SK-N-SH (cell line): ENCODE measurements at places on chromosomes 2 and 18.
A peak's percentile ranks its signal among the peaks of the same experiment; 100 is the strongest.

GRCh38 chr2:210591663-210592062 is 35.3 kb downstream of the CPS1 start:
- H3K4me1 ChIP-seq: no peaks in the 10 kb centered on the region
- H3K4me3 ChIP-seq: no peak overlapping the region
- no peak for DNase-seq
- H3K36me3 ChIP-seq: peaks cover 6% of the 10 kb centered on the region

- no peak overlapping the region for H3K4me3 ChIP-seq
- H3K36me3 ChIP-seq: no peaks in the 10 kb centered on the region
- H3K4me1 ChIP-seq: peaks cover 17% of the 10 kb centered on the region; the same call in 1 of the 2 replicates
- no peaks in the 10 kb centered on the region for H3K27me3 ChIP-seq
- no peak for DNase-seq
These were observed 84.8 kb downstream of the SH3RF3 start for GRCh38 chr2:109213646-109214433.

DNA sequence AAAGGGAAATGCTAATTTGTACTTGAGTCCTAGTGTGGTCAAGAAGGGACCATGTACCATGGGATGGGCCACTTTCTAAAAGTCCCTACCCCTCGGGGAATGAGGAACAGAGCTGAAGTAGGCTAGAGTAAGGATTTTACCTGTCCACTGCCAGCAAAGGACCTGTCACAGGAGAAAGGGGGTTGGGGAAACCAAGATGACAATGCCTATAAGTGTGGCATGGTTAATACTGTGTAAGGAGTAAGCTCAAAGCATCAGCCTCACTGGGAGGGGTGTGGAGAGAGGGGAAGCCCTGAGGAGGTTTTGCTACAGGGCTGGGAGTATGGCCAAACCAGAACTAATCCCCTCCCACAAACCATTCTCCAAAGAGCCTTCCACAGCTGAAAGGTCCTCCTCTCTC is 15.8 kb downstream of the GKN2 start:
- peak overlapping the region; percentile 48; the same call in 1 of the 2 replicates for H3K27ac ChIP-seq
- H3K4me1 ChIP-seq: peaks cover 24% of the 10 kb centered on the region
- H3K4me3 ChIP-seq: no peak overlapping the region
- no peak for DNase-seq
- H3K27me3 ChIP-seq: no peaks in the 10 kb centered on the region

DNA sequence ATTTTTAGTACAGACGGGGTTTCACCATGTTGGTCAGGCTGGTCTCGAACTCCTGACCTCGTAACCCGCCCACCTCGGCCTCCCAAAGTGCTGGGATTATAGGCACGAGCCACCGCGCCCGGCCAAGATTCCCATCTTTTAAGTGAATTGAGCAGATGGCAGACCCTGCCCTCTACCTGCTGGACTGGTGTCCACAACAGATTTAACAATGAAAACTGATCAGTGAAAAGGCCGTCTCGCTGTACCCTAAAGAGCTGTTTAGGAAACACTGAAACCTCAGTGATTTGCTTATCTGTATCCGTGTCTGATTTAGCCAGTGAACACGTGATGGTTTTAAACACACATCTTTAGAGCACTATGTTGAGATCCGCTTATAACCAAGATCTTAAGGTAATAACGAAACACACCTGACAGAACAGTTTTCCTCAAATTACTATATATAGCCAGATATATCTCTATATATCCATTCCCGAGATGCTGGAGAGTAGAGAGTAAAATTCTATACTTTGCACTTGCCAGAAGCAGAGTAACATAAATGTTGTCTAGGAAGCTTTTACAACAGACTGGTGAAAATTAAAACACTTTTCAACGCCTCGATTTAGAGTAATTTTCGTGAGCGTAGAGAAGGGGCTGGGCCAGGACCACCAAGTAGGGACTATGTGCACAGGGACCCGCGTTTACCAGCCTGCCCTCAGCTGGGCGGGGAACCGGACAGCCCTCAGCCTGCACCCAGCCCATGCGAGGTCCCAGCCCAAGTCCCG is 594 bp downstream of the FAM161A start:
- DNase-seq: peak; percentile 84
- H3K4me3 ChIP-seq: peak overlapping the region; percentile 85
- H3K27ac ChIP-seq: peak overlapping the region; percentile 96
- no peaks in the 10 kb centered on the region for H3K27me3 ChIP-seq
- H3K4me1 ChIP-seq: no peaks in the 10 kb centered on the region

DNA sequence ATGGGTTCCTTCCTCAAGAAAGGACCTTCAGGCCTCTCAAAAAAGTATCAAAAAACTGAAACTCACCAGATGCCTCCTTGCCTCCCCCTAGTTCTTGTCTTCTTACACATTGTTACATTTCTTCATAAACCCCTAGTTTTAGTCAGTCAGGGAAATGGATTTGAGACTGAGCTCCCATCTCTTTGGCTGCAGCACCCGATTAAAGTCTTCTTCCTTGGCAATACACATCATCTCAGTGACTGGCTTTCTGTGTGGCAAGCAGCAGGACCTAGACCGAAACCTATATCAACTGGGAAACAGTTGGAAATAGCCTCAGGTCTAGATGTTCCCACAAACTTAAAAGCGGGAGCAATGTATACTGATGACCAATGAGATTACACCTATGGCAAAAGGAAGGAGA is 512.2 kb upstream of the PKDCC start:
- no peaks in the 10 kb centered on the region for H3K36me3 ChIP-seq
- DNase-seq: no peak
- no peak overlapping the region for H3K4me3 ChIP-seq
- H3K27ac ChIP-seq: no peak overlapping the region

DNA sequence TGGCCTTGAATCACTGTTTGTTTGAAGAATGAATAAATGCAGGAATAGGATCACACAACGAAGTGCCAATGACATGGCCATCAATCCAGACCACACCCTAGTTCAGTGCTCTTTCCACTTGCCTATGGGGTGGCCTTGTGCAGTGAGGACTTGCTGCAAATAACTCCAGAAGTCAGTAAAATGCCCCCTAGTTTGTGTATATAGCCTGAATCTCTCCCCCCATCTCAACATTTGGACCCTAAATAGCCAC is 299 bp downstream of the FABP1 start:
- no peak overlapping the region for H3K4me3 ChIP-seq
- H3K4me1 ChIP-seq: no peaks in the 10 kb centered on the region
- no peaks in the 10 kb centered on the region for H3K27me3 ChIP-seq
- H3K27ac ChIP-seq: no peak overlapping the region
- no peaks in the 10 kb centered on the region for H3K36me3 ChIP-seq

DNA sequence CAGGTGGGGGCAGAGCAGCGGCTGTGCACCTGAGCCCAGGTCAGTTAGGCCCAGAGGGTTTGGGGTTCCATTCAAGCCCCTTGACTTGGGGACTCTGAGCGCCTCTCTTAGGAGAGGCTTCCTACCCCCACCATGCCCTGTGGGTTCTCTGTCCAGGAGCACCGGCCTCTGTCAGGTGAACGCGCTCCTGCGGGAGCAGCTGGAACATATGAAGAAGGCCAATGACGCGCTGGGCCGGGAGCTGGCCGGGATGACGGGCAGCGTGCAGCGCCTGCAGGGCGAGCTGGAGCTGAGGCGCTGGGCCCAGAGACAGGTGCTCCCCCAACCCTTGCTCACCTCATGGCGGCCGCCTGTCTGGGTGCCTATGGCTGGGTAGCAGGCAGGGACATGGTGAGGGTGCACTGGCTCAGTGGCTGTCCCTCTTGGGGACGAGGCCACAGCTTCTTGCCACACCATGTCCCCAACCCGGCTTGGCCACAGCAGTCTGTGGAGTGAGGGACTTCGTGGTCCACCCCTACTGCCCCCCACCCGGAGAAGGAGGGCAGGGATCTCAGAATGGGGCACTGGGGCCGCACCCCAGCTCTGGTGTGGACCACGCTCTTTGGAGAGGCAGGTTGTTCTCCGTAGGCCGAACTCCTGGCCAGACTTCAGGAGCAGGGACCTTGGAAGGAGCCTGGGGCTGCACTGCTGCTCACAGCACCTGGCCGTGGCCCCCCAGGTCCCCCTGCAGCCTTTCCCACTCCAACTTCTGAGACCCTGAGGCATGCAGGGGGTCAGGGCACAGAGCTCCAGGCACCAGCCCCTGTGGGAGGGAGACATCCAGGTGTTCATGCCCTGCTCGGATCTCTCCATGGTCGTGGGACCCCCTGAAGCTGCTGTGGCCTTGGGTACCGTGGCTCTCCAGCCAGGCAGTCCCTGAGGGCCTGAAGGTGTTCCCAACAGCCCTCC is 19.7 kb downstream of the CROCC2 start:
- H3K36me3 ChIP-seq: no peaks in the 10 kb centered on the region
- DNase-seq: peak; percentile 34
- no peak overlapping the region for H3K4me3 ChIP-seq
- peaks cover 10% of the 10 kb centered on the region; the same call in 1 of the 2 replicates for H3K4me1 ChIP-seq
- H3K27ac ChIP-seq: no peak overlapping the region

DNA sequence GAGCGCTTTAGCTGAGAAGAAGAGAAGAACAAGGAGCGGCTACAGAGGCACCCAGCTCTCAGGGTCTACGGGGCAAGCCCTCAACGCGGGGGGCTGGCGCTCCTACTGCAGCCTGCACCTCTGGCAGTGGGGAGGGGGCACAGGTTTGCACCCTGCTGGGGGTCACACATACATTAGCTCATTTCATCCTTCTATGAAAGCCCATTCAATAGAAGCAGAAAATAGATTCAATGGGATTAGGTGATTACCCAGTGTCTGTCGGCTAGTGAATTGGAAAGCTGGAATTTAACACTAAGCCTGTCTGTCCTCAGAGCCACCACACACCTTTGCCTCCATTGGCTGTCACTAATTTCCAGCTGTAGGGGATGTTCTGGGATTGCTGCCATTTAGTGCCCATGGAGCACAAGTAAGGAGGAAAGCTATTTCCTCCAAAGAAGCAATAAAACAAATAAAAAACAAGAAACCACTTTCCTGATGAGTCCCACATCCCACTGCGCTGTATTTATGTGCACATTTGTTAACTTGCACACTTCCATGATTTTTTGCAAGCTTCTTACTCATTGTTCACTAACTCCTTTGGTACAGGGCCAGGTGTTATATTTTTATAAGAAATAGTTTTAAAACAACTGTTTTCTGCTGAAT is 319.6 kb upstream of the REV1 start:
- DNase-seq: no peak
- H3K36me3 ChIP-seq: no peaks in the 10 kb centered on the region
- no peak overlapping the region for H3K27ac ChIP-seq
- H3K4me1 ChIP-seq: no peaks in the 10 kb centered on the region
- H3K27me3 ChIP-seq: no peaks in the 10 kb centered on the region
- H3K4me3 ChIP-seq: no peak overlapping the region

GRCh38 chr2:230903231-230904150 is 21.6 kb downstream of the GPR55 start:
- no peak for DNase-seq
- no peaks in the 10 kb centered on the region; the same call in 1 of the 2 replicates for H3K4me1 ChIP-seq
- peaks cover 16% of the 10 kb centered on the region; the same call in 1 of the 2 replicates for H3K27me3 ChIP-seq
- no peak overlapping the region for H3K27ac ChIP-seq

DNA sequence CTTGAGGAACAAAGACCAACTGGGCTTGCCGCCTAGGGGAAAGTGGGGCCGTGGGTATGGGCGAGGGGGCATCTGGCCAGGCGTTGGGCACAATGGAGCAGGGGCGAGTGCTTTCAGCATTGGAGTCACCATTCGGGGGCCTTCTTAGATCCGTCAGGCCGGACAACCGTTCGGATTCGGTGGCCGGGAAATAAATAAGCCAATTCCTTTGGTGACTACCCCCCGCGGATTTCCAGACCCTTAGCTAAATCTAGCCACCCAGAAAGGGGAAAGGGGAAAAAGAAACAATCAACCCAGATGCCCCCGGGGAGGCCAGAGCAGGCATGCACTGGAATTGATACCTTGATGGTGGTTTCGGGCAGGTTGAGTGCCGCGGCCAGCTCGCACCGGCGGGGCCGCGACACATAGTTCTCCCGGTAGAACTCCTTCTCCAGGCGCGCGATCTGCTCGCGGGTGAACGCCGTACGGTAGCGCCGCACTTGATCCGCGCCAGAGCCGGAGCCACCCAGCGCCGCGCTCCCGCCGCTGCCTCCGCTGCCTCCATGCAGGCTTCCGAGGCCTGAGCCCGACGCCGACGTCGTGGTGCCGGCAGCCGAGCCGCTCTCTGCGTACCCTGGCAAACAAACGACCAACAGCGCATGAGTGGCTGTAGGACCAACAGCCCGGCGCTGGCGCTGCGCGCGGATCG is 1.8 kb downstream of the EVX2 start:
- peaks cover 86% of the 10 kb centered on the region for H3K27me3 ChIP-seq
- no peak overlapping the region; the same call in 1 of the 2 replicates for H3K4me3 ChIP-seq
- DNase-seq: peak; percentile 76
- H3K36me3 ChIP-seq: no peaks in the 10 kb centered on the region
- no peak overlapping the region for H3K27ac ChIP-seq
- no peaks in the 10 kb centered on the region for H3K4me1 ChIP-seq

GRCh38 chr2:221569871-221570270 is 2.2 kb downstream of the EPHA4 start:
- no peak for DNase-seq
- no peaks in the 10 kb centered on the region for H3K4me1 ChIP-seq
- peaks cover 33% of the 10 kb centered on the region for H3K27me3 ChIP-seq
- no peaks in the 10 kb centered on the region for H3K36me3 ChIP-seq
- H3K27ac ChIP-seq: no peak overlapping the region

- no peaks in the 10 kb centered on the region for H3K27me3 ChIP-seq
- H3K4me3 ChIP-seq: no peak overlapping the region
- H3K27ac ChIP-seq: no peak overlapping the region
- H3K36me3 ChIP-seq: no peaks in the 10 kb centered on the region
- no peak for DNase-seq
These were observed 368.8 kb downstream of the NUP35 start for GRCh38 chr2:183493040-183493439.

GRCh38 chr2:213664817-213665216 is 380.6 kb downstream of the SPAG16 start:
- DNase-seq: no peak
- H3K27ac ChIP-seq: no peak overlapping the region
- no peak overlapping the region for H3K4me3 ChIP-seq
- no peaks in the 10 kb centered on the region for H3K36me3 ChIP-seq
- H3K4me1 ChIP-seq: no peaks in the 10 kb centered on the region

DNA sequence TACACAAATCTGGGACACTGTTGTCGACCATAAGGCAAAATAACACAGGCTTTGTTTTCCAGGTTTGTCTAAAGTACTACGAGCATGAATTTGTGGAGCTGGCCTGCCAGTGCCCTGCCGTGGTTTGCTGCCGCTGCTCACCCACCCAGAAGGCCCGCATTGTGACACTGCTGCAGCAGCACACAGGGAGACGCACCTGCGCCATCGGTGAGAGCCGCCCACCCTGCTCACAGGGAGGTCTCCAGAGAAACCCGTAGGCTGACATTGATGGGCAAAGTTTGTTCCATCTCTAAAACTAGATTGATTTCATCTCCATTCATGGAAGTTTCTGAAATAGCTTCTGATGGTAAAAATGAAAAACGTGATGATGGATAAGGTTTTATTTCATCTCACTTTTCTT is 50.4 kb upstream of the NFATC1 start:
- H3K4me3 ChIP-seq: no peak overlapping the region
- H3K27me3 ChIP-seq: no peaks in the 10 kb centered on the region
- no peak overlapping the region for H3K27ac ChIP-seq
- H3K4me1 ChIP-seq: no peaks in the 10 kb centered on the region

DNA sequence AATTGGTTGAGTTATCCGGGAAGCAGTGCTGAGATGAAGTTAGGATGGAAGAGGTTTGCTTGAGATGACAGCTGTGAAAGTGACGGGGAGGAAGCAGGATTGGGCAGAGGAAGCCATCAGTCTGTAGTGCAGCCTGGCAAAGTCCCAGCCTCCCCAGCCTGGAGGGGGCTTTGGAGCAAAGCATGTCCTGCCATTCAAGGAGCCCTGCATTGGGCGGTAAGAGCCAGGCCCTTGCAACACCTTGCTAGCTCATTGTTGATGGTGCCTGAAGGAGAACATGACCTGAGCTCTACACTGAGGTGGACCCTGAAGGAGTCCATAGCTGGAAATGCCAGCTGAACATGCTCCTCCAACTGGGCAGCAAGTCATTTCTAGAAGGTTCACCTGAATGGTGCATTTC is 228.9 kb downstream of the ACKR3 start:
- DNase-seq: no peak
- no peaks in the 10 kb centered on the region for H3K36me3 ChIP-seq
- no peaks in the 10 kb centered on the region for H3K4me1 ChIP-seq
- H3K27me3 ChIP-seq: no peaks in the 10 kb centered on the region; the same call in 1 of the 2 replicates
